ENCODE measurements at places on chromosomes 2 and 18.

DNA sequence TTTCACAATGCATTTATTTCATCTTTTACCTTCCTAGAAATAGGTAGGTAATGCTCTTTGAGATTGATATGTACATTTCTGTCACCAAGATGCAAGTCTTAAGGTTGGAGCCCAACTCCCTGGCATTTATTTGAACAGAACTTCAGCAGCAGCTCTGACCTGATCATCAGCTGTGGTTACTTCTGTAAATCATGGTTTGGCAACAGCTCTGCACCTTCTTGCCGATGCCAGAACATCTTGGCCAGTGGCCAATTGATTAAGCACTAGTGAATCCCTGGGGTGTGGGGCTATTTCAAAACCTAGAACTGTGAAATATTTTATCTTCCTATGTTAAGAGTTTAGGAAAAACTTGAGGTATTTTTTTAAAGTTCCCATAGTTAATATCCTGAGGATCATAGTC lies 124.8 kb upstream of the NYAP2 start:
- no peak overlapping the region for H3K27ac ChIP-seq
- ATAC-seq = no peak
- no peaks in the 10 kb centered on the region for H3K27me3 ChIP-seq
- H3K4me3 ChIP-seq = no peak overlapping the region
- no peaks in the 10 kb centered on the region for H3K4me1 ChIP-seq

DNA sequence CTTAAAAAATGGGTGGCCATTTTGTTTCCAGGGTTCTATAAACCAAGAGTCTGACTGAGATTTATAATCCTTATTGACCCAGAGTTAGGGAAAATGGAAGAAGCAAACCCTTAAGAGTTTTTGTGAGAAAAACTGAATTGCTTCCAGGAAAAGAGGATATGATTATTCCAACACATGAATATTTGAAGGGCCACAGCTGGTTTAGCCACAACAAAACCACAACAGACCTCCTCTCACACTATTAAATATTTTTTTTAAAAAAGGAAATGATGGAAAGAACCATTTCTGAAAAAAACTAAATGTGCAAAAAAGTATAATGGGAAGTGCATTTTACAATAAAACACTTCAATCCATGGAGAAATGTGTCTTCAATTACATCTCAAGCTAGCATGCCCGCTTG lies 182.7 kb downstream of the ETAA1 start:
- no peak overlapping the region for H3K4me3 ChIP-seq
- no peak overlapping the region for H3K27ac ChIP-seq
- no peaks in the 10 kb centered on the region for H3K4me1 ChIP-seq
- no peak for ATAC-seq
- no peaks in the 10 kb centered on the region for H3K36me3 ChIP-seq

DNA sequence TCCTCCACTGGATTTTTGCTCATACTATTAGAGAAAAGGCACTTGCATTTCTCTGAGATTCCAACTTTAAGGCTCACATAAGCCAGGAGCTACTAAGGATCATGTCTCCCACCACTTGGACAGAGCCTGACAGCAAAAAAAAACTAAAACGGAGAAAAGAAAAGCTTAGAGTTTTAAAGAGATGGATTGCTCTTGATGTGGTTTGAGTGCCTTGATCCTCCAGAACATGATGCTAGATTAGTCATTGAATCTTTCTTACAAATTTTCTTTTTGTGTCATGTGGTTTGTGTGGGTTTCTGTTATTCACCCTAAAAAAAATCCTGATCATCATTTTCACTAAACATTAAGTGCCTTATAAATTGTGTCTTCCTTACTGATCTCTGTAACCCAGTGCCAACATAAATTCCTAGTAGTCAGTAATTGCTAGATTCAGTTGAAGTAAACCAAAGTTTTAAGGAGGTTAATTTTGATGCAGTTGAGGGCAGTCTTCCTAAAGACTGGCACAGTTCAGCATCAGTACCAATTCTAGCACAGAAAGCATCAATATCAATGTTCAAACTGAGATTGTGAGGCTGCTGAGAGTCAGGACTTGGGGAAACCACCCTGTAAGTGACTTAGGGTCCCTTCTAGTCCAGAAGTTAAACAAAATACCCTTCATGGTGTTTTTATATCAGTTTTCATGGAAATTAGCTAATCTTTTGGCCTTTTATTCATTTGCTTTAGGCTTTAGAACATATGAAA lies 206.3 kb downstream of the RAD51AP2 start:
- no peak overlapping the region for H3K4me3 ChIP-seq
- no peaks in the 10 kb centered on the region for H3K27me3 ChIP-seq
- no peak overlapping the region for H3K27ac ChIP-seq

GRCh38 chr2:143535802-143536201 lies 406.6 kb downstream of the ARHGAP15 start:
- no peak overlapping the region for H3K4me3 ChIP-seq
- H3K27ac ChIP-seq = no peak overlapping the region
- no peaks in the 10 kb centered on the region for H3K27me3 ChIP-seq
- no peaks in the 10 kb centered on the region for H3K36me3 ChIP-seq
- ATAC-seq = no peak
- no peaks in the 10 kb centered on the region for H3K4me1 ChIP-seq

GRCh38 chr18:9563331-9563730 lies 51.0 kb downstream of the PPP4R1 start:
- H3K27me3 ChIP-seq = no peaks in the 10 kb centered on the region
- H3K4me1 ChIP-seq = peaks cover 11% of the 10 kb centered on the region
- H3K4me3 ChIP-seq = no peak overlapping the region
- H3K27ac ChIP-seq = no peak overlapping the region
- no peaks in the 10 kb centered on the region for H3K36me3 ChIP-seq

DNA sequence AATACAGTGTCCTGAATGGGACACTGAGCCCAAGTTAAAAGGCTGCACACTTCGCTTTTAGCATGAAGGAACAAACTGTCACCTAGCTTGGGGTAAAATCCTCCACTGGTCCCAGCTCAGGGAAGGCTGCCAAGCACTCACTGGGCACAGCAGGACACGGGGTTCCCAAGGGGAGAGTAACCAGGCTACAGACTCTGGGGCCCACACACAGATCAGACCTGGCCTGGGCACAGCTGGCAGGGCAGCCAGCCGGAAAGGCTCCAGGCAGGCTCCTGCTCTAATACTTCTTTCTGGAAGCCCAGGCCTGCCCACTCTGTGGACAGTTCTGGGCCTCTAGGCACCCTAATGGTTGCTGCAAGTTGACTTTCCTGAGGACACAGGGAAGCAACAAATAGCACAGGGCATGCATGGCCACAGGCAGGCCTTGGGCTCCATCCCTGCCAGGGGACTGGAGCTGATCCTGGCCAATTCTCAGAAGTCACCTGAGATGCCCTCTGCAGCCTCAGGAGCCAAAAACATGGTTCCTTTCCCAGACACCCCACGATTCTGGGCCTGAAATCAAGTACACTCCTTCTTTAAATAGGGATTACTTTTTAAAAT lies 18.7 kb upstream of the SULT1C3 start:
- no peak for ATAC-seq
- H3K4me1 ChIP-seq = no peaks in the 10 kb centered on the region
- no peaks in the 10 kb centered on the region for H3K27me3 ChIP-seq
- no peaks in the 10 kb centered on the region for H3K36me3 ChIP-seq
- H3K4me3 ChIP-seq = no peak overlapping the region

DNA sequence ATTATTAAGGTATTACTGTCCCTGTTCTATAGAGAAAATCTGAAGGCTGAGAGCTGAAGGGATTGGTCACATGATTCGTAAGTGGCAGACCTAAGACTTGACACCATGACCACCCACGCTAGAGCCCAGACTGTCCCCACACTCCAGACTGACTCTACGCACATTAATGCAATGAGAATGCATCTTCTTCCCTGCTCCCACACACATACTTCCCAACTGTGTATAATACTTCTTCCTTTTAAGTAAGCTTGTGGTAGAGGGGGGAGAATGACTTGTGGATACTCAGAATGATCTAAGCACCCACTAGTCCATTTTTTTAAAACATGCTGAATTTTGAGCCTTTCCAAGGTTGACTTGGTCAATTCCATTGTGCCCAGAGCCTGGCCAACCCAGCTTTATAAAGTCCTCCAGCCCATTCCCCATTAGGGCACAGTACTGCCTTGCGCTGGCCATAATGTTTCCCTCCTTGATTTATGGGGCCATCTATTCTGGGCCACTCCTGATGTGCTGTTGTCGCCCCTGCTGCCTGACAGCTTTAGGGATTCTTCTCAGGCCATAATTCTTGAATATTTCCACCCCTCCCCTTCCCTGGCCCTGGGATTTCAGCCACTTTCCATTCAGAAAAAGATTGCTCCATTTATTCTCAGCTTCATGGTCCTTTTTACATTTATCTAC lies 28.7 kb downstream of the ALK start:
- no peak overlapping the region for H3K27ac ChIP-seq
- H3K27me3 ChIP-seq = peaks cover 20% of the 10 kb centered on the region
- no peak for ATAC-seq
- H3K4me3 ChIP-seq = no peak overlapping the region
- no peaks in the 10 kb centered on the region for H3K4me1 ChIP-seq

DNA sequence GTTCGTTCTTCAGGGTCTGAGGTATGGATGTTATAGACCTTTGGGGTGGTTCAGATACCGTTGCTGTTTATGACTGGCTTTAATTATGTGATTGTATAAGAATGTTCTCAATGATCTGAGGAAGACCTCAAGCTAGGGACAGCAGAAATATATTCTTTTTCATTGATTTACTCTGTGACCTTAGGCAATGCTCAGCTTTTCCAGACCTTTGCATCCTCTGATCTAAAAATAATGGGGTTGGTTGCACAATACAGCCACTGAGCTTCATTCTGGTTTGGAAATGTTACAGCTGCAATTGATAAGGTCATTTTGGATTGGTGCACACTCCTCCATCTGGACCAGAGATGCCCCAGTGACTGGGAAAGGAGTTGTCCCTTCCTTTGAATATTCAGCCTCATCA lies 17.2 kb upstream of the CABYR start:
- H3K4me1 ChIP-seq = no peaks in the 10 kb centered on the region
- no peaks in the 10 kb centered on the region for H3K36me3 ChIP-seq
- H3K4me3 ChIP-seq = no peak overlapping the region
- ATAC-seq = no peak
- no peaks in the 10 kb centered on the region for H3K27me3 ChIP-seq

- no peak overlapping the region for H3K27ac ChIP-seq
- no peaks in the 10 kb centered on the region for H3K36me3 ChIP-seq
- H3K4me1 ChIP-seq = no peaks in the 10 kb centered on the region
- no peaks in the 10 kb centered on the region for H3K27me3 ChIP-seq
- no peak for ATAC-seq
These were observed 29.5 kb downstream of the RASGRP3 start for GRCh38 chr2:33505966-33506365.

- H3K36me3 ChIP-seq = no peaks in the 10 kb centered on the region
- no peak overlapping the region for H3K27ac ChIP-seq
- no peaks in the 10 kb centered on the region for H3K27me3 ChIP-seq
- H3K4me3 ChIP-seq = no peak overlapping the region
These were observed 76.2 kb downstream of the CDK15 start for GRCh38 chr2:201882353-201883090.

DNA sequence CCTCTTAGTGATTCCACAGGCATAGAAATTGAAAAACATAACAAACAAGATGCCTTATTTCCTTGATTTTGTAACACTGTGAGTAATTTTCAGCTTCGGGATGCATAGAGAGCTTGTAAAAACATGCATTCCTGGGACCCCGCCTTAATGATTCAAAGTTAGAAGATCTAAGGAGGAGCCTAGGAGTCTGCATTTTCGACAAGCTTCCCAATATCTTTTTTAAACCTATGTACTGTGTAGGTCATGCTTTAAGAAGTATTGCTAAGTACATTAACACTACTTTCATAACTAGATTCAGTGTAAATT lies 109.8 kb upstream of the ZNF516 start:
- no peak overlapping the region for H3K27ac ChIP-seq
- no peak overlapping the region for H3K4me3 ChIP-seq
- no peaks in the 10 kb centered on the region for H3K27me3 ChIP-seq
- H3K4me1 ChIP-seq = no peaks in the 10 kb centered on the region
- no peak for ATAC-seq

DNA sequence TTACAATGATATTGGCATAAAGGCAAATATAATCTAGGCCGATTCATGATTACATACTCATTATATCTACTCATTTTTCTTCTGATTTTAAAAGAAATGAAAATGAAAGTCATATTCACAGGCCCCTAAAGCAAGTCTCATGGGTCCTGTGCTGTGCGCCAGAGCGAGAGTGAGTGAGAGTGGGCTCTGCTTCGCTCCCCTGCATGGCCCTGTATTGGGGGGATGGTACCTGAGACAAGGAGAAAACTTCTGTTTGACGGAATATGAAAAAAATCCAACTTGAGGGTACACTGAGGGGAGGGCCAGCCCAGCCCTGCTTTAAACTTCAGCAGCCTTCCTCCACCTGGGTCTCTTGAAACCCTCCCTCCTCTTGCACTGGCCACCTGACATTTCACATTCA lies 81.4 kb upstream of the RGPD5 start:
- H3K27me3 ChIP-seq = no peaks in the 10 kb centered on the region
- H3K36me3 ChIP-seq = no peaks in the 10 kb centered on the region
- H3K27ac ChIP-seq = no peak overlapping the region
- ATAC-seq = no peak
